ENCODE measurements at places on chromosomes 11 and 22.
A peak's percentile ranks its signal among the peaks of the same experiment; 100 is the strongest.

DNA sequence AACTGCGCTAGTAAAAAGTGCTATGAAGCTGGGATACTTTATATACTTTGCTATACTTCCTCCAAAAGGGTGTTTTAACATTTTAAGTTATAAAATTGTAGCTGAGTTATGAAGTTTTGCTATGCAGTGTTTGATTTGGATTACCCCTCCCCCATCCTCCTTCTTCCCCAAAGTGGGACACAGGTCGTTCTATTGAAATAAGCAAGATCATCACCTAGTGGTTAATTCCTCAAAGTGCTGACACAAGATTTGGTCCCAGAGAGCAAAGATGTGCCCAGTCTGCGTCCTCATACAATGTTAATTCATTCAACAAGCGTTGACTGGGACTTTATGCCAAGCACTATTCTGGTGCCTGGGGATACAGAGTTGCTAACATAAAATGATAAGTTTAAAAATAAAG lies 78.5 kb downstream of the SPON1 start:
- no peak for DNase-seq

- no peak for DNase-seq
These were observed 9.1 kb downstream of the TSPAN32 start for GRCh38 chr11:2310786-2311352.

DNA sequence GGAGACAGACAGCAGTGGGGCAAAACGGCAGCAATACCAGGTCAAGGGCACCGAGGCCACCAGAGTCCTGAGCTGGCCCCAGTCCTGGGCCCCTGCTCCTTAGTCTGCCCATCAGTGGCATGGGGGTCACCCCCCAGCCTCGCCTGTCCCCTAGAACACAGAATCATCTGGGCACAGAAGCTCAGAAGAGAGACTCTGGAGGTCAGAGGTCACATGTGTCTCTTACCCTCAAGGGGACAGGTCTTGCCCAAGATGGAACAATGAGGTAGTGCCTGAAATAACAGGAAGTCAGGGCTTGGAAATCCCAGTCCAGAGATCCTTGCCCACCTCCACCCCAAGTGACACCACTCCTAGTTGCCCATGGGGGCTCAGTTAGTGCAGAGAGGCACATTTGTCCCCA lies 20.6 kb downstream of the PDE2A start:
- DNase-seq, result no peak

GRCh38 chr11:62402226-62402959 lies 16.4 kb upstream of the SCGB1A1 start:
- peak; percentile 77 for DNase-seq

DNA sequence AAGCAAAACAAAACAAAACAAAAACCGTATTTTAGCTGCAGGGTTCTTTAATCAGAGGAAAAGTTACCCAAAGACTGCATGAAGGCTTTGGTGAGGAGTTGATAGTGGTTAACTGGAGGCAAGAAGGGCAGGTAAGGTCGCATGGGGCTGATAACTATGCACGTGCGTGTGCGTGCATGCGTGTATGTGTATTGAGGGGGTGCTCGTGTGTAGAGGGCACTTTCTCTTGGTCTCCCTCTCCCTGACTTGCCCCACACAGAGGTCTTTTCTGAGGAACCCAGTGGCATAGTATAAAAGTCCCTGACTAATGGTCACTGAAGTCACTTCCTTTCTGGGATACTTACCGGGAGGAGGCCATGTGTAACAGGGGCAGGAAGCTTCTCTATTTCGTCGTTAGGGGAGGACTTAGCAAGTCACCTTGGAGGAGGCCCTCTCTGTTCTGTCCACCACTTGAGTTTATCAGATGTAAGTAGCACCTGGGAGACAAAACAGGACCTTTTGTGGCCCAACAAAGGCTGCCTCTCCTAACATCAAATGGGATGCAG lies 20.1 kb upstream of the FCHSD2 start:
- DNase-seq, result no peak

DNA sequence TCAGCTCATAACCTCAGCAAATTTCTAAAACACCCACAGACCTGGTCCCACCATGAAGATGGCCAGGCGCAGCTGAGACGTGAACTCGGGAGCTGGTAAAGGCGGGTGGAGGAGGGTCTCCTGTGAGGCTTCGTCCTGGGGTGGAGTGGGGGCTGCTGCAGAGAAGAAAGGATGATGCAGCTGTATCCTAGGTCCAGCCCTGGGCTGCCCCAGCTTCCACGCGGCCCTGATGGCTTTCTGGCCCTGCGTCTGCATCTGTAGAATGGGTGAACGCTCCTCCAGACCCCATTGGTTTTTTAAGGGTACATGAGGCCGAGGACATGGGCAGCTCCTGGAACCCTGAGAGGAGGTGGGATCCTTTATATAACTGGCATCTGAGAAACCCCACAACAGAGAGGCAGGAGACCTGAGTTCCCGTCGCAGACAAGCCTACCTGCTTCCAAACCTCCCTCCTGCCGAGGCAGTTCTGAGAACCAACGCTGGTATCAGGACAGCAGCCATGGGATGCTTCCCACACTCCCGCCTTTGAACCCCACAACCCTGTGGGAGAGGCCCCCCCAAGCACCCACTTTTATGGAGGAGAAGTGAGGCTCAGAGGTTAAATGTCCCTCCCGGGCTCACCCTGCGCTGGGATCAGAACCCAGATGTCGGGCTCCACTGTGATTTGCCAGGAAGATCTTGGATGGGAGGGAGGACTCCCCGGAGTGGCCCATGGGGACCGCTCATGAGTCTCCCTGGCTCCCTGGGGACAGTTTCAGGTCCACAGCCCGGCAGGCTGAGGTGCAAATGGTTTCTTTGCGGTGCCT lies 55.2 kb upstream of the FGF3 start:
- DNase-seq, result peak; percentile 32

DNA sequence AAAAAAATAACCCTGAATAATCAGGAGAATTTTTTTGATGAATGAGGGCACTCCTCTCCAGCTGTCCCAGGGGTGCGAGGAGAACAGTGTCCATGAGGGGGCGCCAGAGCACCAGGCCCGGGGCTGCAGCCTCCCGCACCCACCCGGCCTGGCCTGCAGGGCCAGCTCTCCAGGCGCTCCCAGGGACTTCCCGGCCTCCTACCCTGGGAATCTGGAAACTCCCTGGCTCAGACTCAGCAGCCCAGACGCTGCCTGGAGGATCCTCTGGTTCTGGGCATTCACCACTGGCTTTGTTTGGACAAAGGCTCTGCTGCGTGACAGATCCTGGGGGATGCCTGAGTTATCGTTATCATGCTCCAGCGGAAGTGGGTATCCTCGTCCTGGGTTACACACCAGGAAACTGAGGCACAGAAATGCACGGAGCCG lies 31.0 kb downstream of the MCM5 start:
- DNase-seq, result peak; percentile 87

DNA sequence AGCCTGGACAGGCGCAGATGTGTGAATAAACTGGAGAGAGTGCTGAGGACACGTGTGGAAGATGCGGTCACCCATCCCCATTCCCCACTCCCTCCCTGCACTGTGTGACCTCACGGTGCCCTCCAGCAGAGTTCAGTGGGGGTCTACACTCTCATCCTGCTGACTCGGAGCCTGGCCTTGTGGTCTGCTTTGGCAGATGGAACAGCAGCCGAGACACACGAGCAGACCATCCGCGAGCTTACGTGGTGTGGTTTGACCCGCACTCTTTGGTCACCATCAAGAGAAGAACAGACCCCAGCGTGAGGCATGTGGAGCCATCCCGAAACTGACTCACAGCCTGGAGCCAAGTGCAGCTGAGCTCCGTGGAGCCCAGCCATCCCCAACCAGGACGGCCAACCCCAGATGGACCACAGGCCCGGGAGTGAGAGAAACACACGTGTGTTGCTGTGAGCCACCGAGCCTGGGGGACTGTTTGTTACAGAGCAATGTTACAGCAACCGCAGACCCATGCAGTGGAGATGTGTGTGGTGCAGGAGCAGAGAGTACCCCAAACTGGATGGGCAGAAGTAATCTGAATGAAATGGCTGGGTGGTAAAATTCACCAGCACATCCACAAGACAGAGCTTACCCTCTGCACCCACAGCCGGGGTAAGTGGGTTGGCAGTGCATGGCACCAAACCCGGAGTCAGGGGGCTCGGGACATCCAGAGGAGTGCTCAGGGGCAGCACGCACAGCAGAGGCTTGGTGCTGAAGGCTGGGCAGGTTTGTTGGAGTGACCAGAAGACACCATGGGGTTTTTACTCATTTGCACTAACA lies 90.7 kb downstream of the RTL6 start:
- DNase-seq, result no peak

- DNase-seq, result no peak
These were observed 70.6 kb downstream of the PRMT3 start for GRCh38 chr11:20457934-20458680.

DNA sequence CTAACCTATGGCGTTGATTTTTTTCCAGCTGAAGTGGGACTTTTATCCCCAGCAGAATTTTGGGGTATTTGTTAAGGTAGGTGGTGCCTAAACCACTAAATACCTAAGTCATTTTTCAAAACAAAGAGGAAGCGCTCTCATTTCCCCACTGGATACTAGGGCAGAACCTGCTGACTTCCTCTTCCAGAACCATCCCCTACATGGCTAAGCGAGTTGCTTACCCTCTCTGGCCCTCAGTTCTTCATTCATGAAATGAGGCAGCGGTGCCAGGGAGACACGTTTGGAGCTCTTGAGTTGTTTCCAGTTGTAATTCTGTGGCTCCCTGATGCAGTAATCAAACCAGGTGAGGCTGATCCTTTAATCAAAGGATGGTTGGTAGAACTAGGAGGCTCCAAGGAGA lies 10.0 kb upstream of the MTMR3 start:
- no peak for DNase-seq
